ENCODE measurements at places on chromosomes 13 and 19. TPM values are rescaled to one million over a fixed set of nuclear protein-coding genes. Genes with fewer than 3 reads are reported as not detected.
A peak's percentile ranks its signal among the peaks of the same experiment; 100 is the strongest.

- no peaks in the 10 kb centered on the region for H3K27me3 ChIP-seq
- DNase-seq = no peak
- no peak overlapping the region for H3K27ac ChIP-seq
- no peak overlapping the region for H3K4me3 ChIP-seq
These were observed 89.9 kb downstream of the TEX26 start for GRCh38 chr13:31022288-31022895.

GRCh38 chr13:28671126-28671792, 12.3 kb downstream of the POMP start:
- DNase-seq = no peak
- H3K27me3 ChIP-seq = no peaks in the 10 kb centered on the region
- no peak overlapping the region for H3K27ac ChIP-seq
- H3K4me1 ChIP-seq = no peaks in the 10 kb centered on the region
- H3K36me3 ChIP-seq = peaks cover 43% of the 10 kb centered on the region

DNA sequence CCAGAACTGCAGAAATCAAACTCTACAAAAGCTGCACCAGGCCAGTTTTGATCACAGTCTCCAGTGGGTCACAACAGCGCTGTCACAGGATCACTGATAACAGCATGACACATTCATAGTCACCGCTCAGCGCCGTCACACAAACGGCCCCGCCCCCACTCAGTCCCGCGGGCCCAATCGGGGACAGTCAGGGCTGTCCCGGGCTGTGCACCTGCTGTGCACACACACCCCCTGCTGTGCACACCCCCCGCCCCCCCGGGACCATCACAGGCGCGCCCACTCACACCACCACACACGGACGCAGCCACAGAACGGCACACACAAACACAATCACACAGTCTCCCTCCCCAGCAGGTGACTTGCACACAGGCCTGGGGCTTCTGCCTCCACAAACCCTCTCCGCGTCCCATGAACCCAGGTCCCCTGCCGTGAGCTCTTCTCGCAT, 435 bp upstream of the ZNF382 start:
- H3K4me3 ChIP-seq = peak overlapping the region; percentile 88
- no peaks in the 10 kb centered on the region for H3K27me3 ChIP-seq
- H3K27ac ChIP-seq = peak overlapping the region; percentile 70
- H3K4me1 ChIP-seq = no peaks in the 10 kb centered on the region
- no peaks in the 10 kb centered on the region for H3K36me3 ChIP-seq
- DNase-seq = peak; percentile 30

- no peaks in the 10 kb centered on the region for H3K27me3 ChIP-seq
- H3K4me1 ChIP-seq = no peaks in the 10 kb centered on the region
- H3K27ac ChIP-seq = no peak overlapping the region
- H3K4me3 ChIP-seq = no peak overlapping the region
These were observed 29.2 kb downstream of the RHPN2 start for GRCh38 chr19:33035461-33035860.

SIRT2 gene
- 22.4 TPM for total RNA-seq

METTL21C gene
- not detected for total RNA-seq
